Activated T-helper 17 cell treated with anti-CD3 and anti-CD28 coated beads, Interleukin-2, amount 50 U/mL, for 72 hours (primary cell): ENCODE measurements at places on chromosomes 11 and 22.

DNA sequence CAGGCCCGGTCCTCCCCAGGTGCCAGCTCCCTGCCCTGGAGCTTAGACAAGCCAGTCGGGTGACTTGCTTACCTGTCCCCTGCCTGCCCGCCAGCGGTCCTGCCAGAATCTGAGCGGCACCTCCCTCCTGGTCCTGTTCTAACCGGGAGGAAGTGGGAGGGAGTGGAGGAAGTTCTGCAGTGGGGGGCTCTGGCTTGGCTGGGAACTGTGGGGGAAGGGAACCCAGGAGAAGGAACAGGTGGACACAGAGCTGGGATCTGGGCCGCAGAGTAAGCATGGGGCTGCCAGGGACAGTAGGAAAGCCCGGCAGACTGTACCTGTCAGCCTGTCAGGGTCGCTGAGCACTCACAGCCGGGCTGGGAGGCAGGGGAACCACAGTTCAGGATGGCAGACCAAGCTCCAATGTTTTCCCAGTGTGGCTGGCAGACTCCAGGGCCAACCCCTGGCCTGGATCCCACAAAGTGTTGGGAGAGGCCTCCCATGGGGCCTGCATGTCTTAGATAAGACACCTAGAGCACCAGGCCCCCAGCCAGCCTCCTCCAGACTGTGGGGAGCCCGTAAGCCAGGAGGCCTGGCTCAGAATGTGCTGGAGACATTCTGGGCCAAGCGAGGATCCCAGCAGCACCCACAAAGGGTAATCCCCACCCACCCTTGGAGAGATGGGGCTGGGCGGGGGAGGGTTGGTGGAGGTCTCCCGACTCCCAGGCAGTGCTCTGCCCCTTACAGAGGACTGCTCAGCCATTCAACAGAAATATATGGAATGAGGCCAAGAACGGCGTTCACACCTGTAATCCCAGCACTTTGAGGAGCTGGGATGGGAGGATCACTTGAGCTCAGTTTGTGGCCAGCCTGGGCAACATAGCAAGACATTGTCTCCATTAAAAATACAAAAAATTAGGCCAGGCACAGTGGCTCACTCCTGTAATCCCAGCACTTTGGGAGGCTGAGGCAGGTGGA is 2.3 kb downstream of the CYB5R3 start:
- ATAC-seq, result no peak
- peak overlapping the region; percentile 28 for H3K27ac ChIP-seq
- H3K27me3 ChIP-seq, result no peaks in the 10 kb centered on the region
- no peaks in the 10 kb centered on the region for H3K36me3 ChIP-seq
- peaks cover 10% of the 10 kb centered on the region for H3K4me1 ChIP-seq
- H3K4me3 ChIP-seq, result peak overlapping the region; percentile 96

DNA sequence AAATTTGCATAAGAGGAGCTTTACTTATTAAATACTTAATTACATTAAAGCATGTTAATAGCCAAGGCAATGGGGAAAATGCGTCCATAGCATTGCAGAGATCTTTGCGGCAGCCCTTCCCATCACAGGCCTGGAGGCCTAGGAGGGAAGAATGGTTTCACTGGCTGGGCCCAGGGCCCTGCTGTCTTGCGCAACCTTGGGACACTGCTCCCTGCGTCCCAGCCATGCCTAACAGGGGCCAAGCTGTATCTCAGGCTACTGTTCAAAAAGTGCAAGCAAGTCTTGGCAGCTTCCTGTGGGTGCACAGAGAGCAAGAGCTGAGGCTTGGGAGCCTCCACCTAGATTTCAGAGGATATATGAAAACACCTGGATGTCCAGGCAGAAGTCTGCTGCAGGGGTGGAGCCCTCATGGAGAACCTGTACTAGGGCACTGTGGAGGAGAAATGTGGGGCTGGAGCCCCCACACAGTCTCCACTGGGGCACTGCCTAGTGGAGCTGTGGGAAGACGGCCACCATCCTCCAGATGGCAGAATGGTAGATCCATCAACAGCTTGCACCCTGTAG is 46.0 kb downstream of the THAP12 start:
- H3K4me3 ChIP-seq, result no peak overlapping the region
- H3K27ac ChIP-seq, result no peak overlapping the region
- ATAC-seq, result no peak
- H3K27me3 ChIP-seq, result no peaks in the 10 kb centered on the region
- H3K36me3 ChIP-seq, result no peaks in the 10 kb centered on the region
- peaks cover 19% of the 10 kb centered on the region for H3K4me1 ChIP-seq

- no peaks in the 10 kb centered on the region for H3K4me1 ChIP-seq
- peaks cover 56% of the 10 kb centered on the region for H3K36me3 ChIP-seq
- no peak overlapping the region for H3K27ac ChIP-seq
These were observed 43.9 kb upstream of the GRIK4 start for GRCh38 chr11:120467627-120468026.

DNA sequence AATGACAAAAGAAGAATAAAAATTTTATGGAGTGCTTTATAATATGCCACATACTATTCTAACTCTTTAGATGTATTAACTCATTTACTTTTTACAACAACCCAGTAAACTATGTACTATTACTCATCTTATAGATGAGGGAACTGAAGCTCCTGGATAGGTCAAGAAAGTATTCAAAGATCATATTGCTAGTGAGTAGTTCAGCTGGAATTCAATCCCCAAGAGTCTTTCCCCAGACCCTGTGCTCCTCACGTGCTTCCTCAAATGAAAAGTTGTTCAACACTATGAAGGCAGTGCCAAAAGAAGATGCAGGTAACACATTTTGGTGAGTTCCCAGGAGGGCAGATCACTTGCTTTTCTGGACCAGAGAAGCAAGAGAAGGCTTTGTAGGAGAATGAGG is 46.8 kb downstream of the BTG4 start:
- peaks cover 19% of the 10 kb centered on the region for H3K27me3 ChIP-seq

DNA sequence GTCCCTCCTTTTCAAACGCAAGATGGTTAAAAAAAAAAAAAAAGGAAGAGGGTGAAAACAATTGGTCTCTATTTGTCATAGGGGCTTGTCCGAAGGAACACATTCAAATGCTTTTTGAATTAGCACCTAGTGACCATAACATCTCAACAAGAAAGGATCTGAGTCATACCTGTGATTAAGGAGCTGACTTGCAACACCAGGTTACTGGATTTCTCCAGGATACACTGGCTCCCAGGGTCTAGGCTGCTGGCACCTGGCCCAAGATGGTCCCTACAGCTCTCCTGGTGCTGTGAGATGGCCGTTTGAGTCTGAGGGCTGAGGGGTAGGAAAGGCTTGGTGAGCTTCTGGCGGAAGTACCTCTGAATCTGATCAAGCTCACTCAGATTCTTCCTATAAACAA is 28.4 kb upstream of the UCP3 start:
- no peak overlapping the region for H3K4me3 ChIP-seq
- no peak overlapping the region for H3K27ac ChIP-seq
- no peaks in the 10 kb centered on the region for H3K4me1 ChIP-seq

DNA sequence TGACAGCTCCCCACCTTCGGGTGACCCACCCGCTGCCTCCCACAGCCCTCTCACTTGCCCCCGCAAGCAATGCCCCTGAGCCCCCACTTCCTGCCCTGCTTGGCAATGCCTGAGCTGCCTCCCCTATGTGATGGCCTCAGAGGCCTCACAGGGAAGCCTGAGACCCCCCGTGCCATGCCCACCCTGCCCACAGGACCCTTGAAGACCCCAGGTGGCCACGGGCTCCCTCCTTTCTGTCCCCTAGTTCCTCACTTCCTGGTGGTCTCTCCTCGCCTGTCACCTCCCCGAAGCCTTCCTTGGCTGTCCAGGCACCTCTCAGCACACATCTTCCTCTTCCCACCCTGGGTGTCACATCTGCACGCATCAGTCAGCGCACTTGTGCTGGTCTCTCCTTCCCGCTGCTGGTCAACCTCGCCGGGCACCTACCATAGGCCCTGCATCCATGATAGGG is 90.5 kb downstream of the BRD1 start:
- H3K27ac ChIP-seq, result no peak overlapping the region
- ATAC-seq, result no peak
- H3K36me3 ChIP-seq, result no peaks in the 10 kb centered on the region
- H3K4me3 ChIP-seq, result no peak overlapping the region
- H3K27me3 ChIP-seq, result peaks cover 51% of the 10 kb centered on the region
- H3K4me1 ChIP-seq, result no peaks in the 10 kb centered on the region

GRCh38 chr22:24584166-24584790 is 8.6 kb downstream of the LRRC75B start:
- ATAC-seq, result no peak
- H3K4me3 ChIP-seq, result no peak overlapping the region
- no peaks in the 10 kb centered on the region for H3K27me3 ChIP-seq
- no peak overlapping the region for H3K27ac ChIP-seq
- H3K4me1 ChIP-seq, result no peaks in the 10 kb centered on the region

DNA sequence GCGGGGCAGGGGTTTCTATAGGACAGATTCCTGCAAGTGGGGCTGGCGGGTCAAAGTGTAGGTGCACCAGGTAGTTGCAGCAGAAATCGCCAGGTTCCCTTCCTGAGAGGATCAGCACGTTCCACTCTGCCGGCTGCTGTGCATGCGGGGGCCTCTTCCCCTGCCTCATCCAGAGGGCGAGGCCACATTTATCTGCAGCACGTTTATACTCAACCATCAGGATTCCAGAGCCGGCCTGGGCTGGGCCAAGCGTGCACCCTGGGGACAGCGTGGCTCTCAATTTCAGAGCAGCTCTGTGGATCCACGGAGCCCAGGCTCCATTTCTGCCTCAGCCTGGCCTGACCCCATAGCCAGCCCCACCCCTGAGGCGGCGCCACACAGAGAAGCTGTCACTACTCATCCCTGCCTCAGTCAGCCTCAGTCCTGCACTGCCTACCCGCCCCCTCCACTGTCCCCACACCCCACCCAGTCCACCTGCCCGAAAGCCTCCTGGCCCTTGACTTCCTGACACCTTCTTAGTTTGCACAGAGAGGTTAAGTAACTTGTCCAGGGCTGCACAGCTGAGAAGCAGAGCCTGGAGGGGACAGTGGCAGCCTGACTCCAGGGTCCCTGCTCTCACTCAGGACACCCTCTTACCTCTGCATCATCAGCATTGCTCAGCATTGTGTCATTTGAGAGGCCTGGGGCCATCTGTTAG is 45.9 kb upstream of the RTL6 start:
- H3K4me3 ChIP-seq, result no peak overlapping the region
- H3K27ac ChIP-seq, result no peak overlapping the region
- peaks cover 41% of the 10 kb centered on the region for H3K27me3 ChIP-seq
- H3K36me3 ChIP-seq, result no peaks in the 10 kb centered on the region

DNA sequence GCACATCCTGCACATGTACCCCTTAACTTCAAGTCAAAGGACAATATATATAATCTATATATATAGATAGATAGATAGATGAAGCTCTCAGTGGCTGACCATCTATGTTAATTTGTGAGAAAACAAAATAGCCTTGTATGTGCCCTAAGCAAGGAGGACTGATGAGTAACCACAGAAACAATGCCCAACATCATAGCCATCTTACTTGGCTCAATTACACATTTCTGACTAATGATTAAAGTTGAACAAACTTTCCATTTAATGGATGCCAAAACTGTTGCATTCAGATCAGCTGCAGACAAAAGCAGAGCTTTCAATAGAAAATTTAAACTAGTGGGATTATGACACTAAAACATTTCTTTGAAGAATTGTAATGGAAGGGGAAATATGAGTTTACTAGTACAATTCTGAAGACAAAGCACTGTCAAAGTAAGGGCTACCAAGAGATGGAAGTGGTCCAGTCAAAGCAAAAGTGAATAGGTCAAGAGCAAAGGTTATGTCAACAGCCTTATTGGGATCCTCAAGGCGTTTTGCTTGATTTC is 1188.2 kb upstream of the RAG2 start:
- H3K36me3 ChIP-seq, result no peaks in the 10 kb centered on the region
- no peaks in the 10 kb centered on the region for H3K4me1 ChIP-seq
- H3K27ac ChIP-seq, result no peak overlapping the region
- H3K27me3 ChIP-seq, result no peaks in the 10 kb centered on the region
- ATAC-seq, result no peak
- H3K4me3 ChIP-seq, result no peak overlapping the region

- peak; percentile 49 for ATAC-seq
- H3K4me1 ChIP-seq, result no peaks in the 10 kb centered on the region
These were observed 12.9 kb upstream of the CRKL start for GRCh38 chr22:20904008-20904979.

GRCh38 chr11:134228625-134229024 is 4.2 kb downstream of the VPS26B start:
- no peak overlapping the region for H3K27ac ChIP-seq
- no peak overlapping the region for H3K4me3 ChIP-seq
- peaks cover 39% of the 10 kb centered on the region for H3K4me1 ChIP-seq

DNA sequence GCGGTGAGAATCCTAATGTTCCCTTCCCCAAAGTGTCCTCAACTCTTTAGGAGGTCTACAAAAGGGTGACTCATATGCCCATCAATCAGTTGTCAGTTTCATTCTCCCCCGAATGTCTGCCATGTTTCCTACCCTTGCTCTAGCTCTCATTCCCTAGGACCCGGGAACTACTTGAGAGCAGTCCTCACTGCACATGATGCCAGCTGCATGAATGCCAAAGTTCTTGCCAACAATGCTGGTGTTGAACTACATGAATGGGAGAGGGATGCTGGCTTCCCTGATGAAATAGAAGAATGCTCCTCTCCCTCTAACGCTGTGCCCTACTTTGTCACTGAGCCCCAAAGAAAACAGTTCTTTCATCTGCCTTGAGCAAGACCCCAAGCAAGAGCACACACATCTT is 12.5 kb upstream of the FSHB start:
- no peaks in the 10 kb centered on the region for H3K36me3 ChIP-seq
- H3K27me3 ChIP-seq, result peaks cover 7% of the 10 kb centered on the region
- H3K4me3 ChIP-seq, result no peak overlapping the region
- no peaks in the 10 kb centered on the region for H3K4me1 ChIP-seq
- H3K27ac ChIP-seq, result no peak overlapping the region

GRCh38 chr11:95279921-95280868 is 49.2 kb upstream of the SESN3 start:
- no peak for ATAC-seq
- H3K36me3 ChIP-seq, result no peaks in the 10 kb centered on the region
- peaks cover 3% of the 10 kb centered on the region for H3K27me3 ChIP-seq
- no peak overlapping the region for H3K27ac ChIP-seq
- H3K4me3 ChIP-seq, result no peak overlapping the region

GRCh38 chr22:46148816-46149511 is 1.4 kb upstream of the PPARA start:
- H3K27me3 ChIP-seq, result peaks cover 3% of the 10 kb centered on the region
- no peak for ATAC-seq
- peak overlapping the region; percentile 81 for H3K4me3 ChIP-seq
- peaks cover 5% of the 10 kb centered on the region for H3K36me3 ChIP-seq
- peak overlapping the region; percentile 23 for H3K27ac ChIP-seq
- H3K4me1 ChIP-seq, result peaks cover 5% of the 10 kb centered on the region

- H3K4me1 ChIP-seq, result no peaks in the 10 kb centered on the region
- ATAC-seq, result no peak
- H3K27me3 ChIP-seq, result no peaks in the 10 kb centered on the region
- no peak overlapping the region for H3K27ac ChIP-seq
- no peak overlapping the region for H3K4me3 ChIP-seq
These were observed 724.9 kb upstream of the TENM4 start for GRCh38 chr11:80165744-80166143.

- H3K27me3 ChIP-seq, result no peaks in the 10 kb centered on the region
- peak overlapping the region; percentile 41 for H3K27ac ChIP-seq
- peaks cover 6% of the 10 kb centered on the region for H3K36me3 ChIP-seq
- no peak overlapping the region for H3K4me3 ChIP-seq
These were observed 16.1 kb downstream of the CPT1A start for GRCh38 chr11:68825571-68825970.
